ENCODE measurements at places on chromosomes 3 and 15. TPM values are rescaled to one million over a fixed set of nuclear protein-coding genes. Genes with fewer than 3 reads are reported as not detected.

C3orf18 gene
- 2.7 TPM for total RNA-seq

ATRIP gene
- total RNA-seq = 9.8 TPM

PCOLCE2 gene
- total RNA-seq = 30.3 TPM

DUOXA2 gene
- not detected for total RNA-seq
